NCI-H2081 treated with DMSO at 0.1 percent for 48 hours (cell line): ENCODE measurements at places on chromosomes 12 and 14.

DNA sequence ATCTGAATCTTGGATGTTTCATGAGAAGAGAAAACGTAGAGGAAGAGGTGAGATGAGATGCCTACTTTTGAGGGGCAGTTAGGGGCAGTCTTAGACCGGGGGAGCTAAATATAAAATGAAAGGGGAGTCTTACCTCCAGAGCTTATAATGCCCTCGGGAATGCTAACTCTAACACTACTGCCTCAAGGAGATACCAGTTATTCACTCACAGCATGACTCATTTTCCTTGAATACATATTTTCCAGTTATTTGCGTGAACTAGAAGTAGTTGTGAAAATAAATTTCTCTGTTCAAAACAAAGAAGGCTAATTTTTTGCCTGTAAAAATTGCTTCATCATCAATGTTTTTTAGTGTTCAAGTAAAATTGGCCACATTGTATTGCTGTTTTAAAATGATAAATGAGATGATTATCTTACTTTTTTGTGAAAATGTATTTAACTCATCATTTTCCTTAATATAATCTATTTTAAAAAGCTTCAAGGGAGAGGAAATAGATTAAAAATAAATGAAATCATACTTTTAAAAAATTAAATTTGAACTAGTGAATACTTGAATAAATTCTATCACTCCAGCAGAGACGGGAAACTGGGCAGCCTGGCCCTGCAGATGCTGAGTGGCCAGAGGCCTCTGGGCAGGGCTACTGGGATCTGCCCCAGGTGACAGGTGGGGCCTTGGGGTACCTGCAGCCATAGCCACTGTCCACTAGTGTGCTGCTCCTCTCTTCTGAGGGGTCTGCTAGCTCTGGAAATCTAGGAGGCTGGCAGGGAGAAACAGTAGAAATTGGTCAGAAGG, 339.3 kb downstream of the EGLN3 start:
- DNase-seq: no peak

GRCh38 chr12:95259368-95259767, 41.8 kb downstream of the VEZT start:
- no peak for DNase-seq

DNA sequence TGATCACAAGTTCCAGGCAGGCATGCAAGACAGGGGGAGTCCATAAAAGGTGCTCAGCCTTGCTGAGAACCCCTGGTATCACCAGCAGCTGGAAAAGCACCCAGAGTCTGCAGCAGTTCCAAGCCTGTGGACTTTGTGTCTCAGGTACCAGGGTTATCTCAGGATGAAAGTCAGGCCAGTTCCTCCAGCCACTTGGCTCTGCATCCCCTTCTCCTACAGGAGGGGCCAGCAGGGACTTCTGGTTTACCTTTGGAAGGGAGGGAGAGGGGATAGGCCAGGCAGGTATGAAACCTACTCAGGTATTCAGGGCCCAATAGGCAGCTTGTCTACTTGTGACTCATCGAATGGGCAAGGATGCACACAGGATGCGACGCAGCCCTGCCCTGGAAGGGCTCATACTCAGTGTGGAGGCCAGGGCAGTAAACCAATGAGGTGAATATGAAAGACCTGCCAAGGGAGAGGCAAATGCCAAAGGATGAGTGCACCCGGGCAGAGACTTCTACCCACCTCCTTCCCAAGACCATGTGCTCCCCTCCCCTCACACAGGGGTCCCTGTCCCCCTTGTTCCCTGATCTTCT, 148.2 kb downstream of the SLC38A6 start:
- no peak for DNase-seq

DNA sequence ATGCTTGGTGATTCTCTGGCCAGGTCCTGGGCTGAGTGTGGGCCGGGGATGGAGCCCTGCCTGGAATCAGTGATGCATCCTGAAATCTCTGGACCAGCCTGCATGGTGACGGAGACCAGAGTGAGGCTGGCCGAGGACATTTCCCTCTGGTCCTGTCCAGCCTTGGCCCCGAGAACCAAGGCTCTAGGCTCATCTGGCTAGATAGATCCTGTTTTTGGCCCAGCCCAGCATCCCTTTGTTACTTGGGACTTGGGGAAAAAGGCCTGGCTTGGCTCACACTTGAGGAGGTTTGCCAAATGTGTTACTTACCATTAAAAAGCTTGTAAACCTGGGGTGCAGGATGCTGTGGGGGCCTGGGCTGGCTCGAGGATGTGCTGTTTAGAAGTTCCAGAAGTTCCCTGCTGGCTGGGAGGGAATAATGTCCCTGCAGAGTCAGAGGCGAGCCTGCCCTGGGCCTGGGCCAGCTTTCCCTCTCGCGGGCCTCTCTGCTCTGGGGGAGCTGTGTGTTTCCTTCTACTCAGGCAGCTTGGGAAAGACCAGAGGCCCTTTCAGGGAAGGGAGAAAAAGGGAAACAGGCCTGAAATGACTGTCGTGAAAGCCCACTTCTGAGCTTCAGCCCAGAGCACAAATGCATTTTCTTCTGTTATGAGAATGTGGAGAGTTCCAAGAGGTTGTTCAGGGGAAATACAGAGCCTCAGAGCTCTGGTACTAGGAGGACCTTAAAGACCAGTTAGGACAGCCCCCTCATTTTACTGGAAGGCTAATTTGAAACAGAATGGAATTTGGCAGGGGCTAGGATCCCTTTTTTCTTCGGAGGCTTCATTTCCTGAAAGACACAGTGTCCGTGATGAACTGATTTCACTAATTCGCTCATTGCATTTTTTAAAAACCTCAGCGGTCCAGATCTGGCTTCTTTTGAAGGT, 47.2 kb upstream of the CTDSP2 start:
- DNase-seq: peak; percentile 47

DNA sequence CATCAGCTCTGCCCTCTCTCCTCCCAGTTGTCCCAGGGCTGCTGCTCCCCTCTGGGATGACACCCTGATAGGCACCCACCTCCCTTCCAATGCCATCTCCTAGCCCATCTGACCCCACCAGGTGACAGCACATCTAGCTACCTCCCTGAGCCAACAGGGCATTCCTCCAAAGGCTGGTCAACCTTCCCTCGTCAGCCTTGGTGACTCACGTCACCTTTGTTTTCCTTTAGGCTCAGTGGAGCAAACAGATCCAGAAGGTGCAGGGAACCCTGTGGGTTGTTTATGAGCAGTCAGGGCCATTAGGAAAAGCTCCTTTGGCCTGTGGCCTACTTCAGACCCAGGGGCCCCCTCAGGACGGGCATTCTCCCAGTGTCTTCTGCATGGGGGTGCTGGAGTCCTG, 32.4 kb downstream of the PIGH start:
- DNase-seq: no peak

- no peak for DNase-seq
Measured at GRCh38 chr12:111298582-111299436, 70.1 kb downstream of the PHETA1 start.

GRCh38 chr12:103313894-103314293, 181.9 kb downstream of the C12orf42 start:
- DNase-seq: no peak

GRCh38 chr14:60652674-60653651, 3.7 kb upstream of the SIX1 start:
- DNase-seq: no peak

DNA sequence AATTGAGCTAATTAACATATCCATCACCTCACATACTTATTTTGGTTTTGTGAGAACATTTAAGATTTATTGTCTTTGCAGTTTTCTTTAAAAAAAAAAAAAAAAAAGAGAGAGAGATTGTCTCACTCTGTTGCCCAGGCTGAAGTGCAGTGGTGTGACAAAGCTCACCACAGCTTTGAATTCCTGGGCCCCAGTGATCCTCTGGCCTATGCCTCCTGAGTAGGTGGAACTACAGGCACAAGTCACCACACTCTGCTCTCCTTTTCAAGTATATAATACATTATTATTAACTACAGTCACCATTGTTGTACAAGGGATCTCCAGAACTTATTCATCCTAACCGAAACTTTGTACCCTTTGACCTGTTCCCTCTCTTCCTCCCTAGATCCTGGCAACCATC, 64.0 kb downstream of the NUMB start:
- DNase-seq: no peak

DNA sequence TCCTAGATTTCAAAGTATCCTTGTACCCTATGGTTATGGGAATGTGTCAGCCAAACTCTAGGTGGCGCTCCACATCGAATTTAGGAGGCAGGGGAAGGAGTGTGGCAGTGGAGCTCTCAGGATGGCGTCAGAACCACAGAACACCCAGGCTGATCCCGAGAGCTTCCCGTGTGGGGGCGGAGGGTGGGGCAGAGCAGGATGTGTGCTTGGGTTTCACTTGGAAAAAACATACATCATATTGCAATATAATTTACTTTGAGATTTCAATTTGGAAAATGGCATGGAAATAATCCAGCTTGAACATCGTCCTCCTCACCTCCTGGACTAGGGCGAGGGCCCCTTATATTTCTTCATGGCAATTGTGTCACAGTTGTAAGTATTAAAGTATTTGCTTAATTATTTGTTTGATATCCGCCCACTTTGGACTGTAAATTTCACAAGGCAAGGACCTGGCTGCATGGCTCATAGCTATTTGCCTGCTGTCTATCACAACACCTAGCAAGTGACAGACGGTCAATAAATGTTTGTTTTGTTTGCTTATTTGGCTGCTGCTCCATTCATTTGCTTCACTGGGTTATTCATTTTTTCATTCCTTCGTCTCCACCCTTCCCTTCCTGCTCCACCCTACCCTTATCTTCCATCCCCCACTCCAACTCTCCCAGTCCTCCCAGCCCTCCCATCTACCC, 221.5 kb upstream of the HMGA2 start:
- DNase-seq: no peak

DNA sequence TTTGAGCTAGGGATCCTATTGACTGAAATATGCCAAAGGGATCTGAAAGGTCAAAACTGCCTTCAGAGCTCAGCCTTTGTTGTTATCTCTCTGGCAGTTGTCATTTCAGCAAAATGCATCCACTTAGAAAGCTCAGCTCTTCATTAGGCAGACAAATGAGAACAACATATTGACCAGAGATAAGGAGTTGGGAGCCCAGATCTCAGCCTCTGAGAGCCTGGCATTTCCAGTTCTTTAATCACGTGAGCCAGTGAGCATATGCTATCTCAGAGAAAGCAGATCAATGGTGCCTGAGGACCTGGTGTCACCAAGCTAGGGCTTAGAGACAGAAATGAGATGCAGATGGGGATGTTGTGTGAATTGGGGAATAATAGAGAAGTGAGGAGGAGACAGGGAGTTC, 101.1 kb downstream of the DAD1 start:
- no peak for DNase-seq

- DNase-seq: no peak
Measured at GRCh38 chr12:4325966-4326365, 5.0 kb downstream of the TIGAR start.

- no peak for DNase-seq
Measured at GRCh38 chr14:99229654-99230207, 42.3 kb downstream of the BCL11B start.

DNA sequence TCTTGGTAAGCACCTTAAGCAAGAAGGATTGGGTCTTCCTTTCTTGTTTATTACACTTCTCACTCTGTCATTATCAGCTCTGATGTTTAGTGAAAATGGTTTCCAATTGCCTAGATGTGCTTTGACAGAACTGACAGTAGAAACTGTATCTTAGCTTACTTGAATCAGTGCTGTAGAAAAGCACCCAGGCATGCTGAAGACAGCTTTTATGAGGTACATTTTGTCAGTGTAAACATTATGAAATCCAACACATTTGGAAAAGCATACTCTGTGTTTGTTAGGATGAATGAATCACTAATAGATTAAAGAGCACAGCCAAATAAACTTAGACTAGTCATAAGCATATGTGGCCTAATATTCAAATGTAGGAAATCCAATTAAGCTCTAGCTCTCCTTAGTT, 290.2 kb upstream of the NPAS3 start:
- no peak for DNase-seq

- no peak for DNase-seq
Measured at GRCh38 chr14:32784405-32784804, 154.3 kb upstream of the NPAS3 start.

DNA sequence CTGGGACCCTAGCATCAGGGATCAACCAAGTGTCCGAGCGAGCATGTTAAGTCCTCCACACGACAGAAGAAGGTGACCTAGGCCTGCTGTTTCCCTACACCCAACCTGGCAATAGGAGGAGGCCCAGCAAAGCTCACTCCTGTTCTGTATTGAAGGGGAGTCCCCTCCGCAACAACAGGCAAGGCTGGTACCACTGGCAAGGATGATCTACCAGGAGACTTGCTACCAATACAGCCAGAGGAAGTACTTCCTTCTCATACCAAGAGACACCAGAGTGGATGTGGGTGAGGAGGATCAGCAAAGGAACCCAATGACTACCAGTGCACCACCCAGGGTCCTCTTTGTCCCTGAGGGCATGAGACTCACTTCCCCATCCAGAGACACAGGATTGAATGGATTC, 4.9 kb downstream of the KLRC1 start:
- DNase-seq: no peak

DNA sequence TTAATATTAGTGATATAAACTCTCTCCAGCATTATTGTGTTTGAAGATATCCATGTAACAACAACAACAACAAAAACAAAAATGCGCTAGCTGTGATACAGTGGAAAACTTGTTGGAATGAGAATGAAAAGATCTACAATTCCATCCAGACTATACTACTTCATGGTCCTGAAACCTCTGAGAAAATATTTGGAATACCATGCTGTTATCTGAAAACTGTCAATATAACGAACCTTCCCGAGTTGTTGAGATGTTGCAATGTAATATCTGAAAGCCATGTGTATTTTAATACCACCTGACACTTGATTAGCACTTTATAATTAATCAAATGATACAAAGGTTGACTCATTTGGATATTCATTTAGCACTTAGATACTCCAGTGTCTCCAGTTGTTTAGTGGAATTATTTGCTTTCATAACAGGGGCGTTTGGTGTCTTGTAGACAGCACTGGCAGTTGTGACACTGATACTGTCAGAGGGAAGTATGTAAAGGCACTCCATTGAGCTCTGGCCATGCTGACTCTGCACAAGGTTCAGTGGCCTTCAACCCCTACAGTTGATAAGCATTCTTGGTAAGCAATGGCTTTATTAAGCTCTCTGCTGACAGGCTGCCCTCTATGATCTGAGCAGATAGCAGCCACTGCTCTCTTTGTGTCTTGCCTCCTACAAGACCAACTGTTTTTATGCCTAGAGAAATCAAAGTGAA, 447.1 kb upstream of the SEL1L start:
- DNase-seq: no peak

- DNase-seq: no peak
Measured at GRCh38 chr12:118377021-118377883, 897 bp downstream of the SUDS3 start.

DNA sequence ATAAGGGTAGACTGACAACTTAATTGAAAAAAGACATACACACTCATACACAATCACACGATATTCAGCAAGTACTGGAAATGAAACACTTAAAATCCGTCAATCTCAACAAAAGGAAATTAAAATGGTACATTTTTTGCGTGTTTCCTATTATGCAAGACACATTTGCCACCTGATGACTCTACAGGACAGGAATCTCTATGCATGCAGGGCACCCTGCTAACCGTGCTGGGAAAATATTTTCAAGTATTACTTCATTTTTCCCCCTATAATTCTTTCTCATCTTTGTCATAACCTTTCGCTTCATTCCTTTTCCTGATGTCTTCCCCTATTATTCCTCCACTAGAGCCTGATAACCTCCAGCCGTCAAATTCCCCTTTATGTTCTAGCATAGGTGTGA, 150.2 kb downstream of the TMEM132D start:
- no peak for DNase-seq
